ENCODE measurements at places on chromosomes 12 and 14.

DNA sequence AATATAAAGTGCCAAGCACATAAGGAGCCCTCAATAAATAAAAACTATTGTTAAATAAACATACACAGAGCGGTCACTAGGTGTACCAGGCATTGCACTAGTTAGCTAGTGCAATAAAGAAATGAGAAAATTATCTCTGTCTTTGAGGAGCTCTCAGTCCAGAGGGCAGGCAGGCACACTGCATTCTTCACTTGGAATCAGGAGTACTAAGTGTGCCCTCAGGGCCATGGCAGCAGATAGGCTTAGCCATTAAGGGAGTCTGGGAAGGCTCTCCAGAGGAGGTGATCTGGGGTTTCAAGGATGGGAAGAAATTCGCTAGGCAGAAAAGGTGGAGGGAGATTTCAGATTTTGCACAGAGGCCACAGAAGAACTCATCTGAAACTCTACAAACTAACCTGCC, 9.1 kb downstream of the ABCD4 start:
- DNase-seq: no peak

GRCh38 chr12:96183734-96184370, 10.3 kb upstream of the ELK3 start:
- DNase-seq: no peak

- no peak for DNase-seq
These were observed 193.3 kb downstream of the RAD51B start for GRCh38 chr14:68012871-68013270.

DNA sequence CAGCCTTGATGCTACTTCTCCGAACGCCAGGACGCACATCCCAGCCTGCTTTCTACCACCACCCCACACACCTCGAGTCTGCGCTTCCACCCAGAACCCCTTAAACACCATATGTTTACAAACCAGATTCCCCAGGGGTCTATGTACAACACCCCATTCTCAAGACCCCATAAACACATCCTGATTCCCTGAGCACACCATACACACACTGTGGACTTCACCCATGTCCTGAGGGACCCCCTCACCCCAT, 733 bp downstream of the TTC7B start:
- DNase-seq: no peak

DNA sequence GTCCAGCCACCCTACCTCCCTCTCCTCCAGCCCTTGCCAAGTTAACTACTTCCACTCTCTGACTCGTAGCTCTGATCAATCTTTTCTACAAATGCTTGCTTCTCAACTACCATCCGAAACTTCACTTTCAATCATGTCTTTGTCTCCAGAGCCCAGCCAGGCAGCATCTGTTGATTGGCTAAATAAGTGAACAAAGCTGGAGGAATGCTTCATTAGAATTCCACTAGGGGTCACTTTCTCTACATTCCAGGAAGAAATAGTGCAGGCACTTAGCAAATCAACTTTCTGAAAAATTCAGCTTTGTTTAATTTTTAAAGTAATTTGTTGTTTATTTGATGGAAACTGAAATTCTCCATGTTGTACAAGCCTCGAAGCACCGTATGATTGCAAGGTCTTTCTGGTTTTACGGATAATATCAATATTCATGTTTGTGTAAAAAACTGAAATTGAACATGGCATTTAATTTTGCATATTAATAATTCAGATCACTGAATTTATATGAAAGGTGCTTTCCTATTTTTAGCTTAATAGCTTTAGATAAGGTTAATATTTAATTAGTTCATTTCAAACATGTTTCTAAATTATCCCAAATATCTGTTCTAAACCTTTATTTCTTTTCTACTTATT, 32.4 kb upstream of the HELB start:
- DNase-seq: peak; percentile 60

DNA sequence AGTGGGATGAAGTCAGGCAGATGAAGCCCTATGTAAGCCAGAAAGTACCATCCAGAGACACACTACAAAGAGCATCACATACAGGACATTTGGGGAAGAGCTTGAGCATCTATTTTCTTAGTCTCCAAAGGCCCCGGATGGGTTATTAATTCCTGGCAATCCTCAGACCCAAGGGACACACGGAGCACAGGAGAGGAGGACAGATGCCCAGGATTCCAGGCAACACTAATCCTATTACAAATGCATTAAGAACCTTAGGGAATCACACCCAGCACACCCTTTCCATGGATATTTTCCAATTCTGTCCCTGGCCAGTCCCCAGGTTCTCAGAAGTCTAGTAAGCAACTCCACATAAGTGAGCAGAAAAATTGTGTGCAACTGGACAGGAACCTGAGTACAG, 65.9 kb downstream of the CMKLR1 start:
- DNase-seq: no peak

Data from suppressor macrophage (primary cell).